ENCODE measurements at places on chromosomes 2 and 18.
A peak's percentile ranks its signal among the peaks of the same experiment; 100 is the strongest.

DNA sequence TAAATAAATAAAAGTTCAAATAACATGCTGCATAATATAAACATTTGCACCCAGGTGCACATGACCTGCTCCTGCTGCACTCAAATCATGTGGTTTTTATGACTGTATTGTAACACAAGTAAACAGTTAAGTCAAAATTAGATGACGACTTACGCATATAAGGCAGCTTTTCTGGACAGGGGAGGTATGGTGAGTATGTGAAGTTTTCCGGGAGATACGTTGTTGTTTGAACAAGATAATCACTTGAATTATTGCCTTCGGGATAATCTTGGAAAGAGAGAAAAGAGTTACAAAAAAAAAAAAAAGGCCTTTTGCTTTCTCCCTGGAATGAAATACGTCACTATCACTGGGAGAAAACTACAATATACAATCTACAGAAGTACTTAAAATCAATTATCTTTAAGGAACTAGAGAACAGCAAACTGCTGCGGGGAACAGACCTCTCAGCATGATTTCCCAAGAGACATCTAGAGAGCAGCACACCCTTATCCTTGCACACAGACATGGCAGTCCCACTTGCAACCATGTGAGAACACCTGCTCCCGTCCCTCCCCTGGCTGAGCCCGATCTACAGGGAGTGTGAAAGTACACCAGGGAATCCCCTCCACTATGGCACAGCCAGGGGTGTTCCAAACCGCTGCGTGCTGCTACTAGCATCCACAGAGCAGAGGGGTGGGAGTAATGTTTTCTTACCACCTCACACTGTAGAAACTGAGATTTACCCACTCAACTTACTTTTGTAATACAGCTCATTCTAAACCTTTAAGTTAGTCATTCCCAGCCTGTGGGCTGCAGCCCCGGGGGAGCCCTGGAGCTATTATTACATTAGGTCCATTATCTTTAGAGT is 26.3 kb downstream of the B4GALT6 start:
- DNase-seq = no peak

- no peak for DNase-seq
Observed at GRCh38 chr18:70966419-70966818, 677.6 kb downstream of the SOCS6 start.

GRCh38 chr2:181058378-181059269 is 78.2 kb downstream of the UBE2E3 start:
- DNase-seq = peak; percentile 77

GRCh38 chr2:101698844-101699754 is 1.6 kb downstream of the MAP4K4 start:
- DNase-seq = no peak

DNA sequence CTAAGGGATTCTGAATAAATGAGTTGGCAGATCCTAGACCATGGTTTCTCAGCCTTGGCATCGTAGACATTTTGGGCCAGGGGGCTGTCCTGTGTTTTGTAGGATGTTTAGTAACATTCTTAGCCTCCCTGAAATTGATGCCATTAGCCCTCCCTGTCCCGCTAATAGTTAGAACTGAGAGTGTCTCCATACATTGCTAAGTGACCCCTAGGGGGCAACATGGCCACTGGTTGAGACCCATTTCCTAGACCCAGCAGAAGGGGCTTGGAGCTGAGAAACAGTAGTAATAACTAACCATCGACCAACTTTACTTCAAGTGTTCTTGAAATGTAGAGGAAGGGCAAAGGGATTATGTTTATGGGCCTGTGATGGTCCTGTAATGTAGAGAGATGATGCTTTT is 40.8 kb downstream of the KCMF1 start:
- peak; percentile 36 for DNase-seq

DNA sequence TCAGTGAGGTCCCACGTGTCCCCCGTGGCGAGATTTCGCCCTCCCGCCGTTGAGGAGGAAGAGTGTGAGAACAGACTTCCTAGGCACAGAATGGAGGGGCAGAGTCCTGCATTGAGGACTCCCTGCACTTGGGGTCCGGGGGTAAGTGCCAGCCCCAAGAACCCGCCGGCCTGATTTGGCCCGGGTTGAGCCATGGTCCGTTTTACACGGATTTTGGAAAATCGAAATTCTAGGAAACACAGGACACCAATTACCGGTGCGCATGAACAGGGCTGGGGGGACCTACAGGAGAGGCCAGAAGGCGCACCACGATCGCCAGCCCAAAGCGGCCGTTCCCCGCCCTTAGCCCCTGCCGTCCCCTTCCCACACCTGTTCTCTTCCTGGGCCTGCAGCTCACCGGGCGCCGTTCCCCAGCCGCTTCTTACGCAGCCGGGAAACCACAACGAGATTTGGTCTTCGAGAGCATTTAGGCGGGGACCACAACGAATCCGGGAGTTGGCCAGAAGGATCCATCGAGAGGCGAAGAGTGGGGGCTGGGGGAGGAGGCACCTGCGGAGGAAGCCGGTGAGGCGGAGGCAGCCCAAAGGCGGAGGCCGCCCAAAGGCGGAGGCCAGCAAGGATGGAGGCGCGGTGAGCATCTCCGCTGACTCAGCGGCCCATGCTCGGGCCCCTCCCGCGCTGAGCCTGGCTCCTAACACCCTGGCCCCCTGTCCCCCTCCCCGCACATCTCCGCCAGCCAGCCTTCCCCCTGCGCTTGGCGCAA is 464 bp upstream of the TLX2 start:
- no peak for DNase-seq

- no peak for DNase-seq
Observed at GRCh38 chr18:22541232-22541631, 123.5 kb upstream of the CTAGE1 start.

GRCh38 chr2:130353291-130354138 is 2.3 kb upstream of the PTPN18 start:
- no peak for DNase-seq

DNA sequence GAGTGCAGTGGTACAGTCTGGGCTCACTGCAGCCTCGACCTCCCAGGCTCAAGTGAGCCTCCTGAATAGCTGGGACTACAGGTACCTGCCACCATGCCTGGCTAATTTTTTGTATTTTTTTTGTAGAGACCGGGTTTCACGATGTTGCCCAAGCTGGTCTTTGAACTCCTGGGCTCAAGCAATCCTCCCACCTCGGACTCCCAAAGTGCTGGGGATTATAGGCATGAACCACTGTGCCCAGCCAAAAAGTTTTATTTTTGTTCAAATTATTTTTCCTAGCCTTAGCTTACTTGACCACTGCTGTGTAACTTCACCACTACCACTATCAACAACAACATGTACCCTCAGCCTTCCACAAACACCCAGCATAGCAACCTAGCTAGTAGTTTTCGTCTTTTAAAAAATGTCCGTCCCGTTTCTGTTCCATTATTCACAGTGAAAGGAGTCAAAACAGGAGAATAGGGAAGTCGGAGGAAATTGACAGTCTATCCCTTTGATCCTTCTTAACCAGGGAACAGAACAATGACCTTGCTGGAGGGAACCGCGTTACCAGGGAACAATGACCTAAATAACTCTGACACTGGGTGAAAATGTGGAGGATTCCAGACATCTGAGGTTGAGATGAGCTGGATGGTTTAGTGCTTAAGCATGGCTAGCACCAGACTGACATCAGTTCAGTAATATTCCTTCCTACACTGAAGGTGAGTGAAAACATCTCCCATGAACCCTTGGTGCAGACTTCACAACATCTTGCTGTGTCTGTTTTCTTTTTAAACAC is 69.2 kb upstream of the ARL4C start:
- DNase-seq = no peak

GRCh38 chr18:56977771-56978170 is 169.1 kb upstream of the BOD1L2 start:
- DNase-seq = no peak

DNA sequence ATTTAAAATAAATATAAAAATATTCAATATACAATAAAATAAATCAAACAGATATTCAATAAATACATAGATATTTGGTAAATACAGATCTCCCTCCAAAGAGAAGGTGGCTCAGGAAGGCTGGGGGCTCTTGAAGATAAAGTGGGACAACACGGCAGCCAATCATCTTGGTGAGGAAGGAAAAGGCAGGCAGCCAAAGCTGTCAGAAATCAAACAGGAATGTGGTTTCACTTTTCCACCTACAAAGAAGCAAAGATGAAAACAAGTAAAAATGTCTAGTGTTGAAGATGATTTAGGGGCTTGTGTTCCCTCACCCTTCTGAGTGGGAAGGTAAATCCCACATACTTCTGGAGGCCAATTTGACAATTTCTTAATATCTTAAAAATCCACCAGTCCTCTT is 85.7 kb downstream of the B3GNT2 start:
- no peak for DNase-seq

DNA sequence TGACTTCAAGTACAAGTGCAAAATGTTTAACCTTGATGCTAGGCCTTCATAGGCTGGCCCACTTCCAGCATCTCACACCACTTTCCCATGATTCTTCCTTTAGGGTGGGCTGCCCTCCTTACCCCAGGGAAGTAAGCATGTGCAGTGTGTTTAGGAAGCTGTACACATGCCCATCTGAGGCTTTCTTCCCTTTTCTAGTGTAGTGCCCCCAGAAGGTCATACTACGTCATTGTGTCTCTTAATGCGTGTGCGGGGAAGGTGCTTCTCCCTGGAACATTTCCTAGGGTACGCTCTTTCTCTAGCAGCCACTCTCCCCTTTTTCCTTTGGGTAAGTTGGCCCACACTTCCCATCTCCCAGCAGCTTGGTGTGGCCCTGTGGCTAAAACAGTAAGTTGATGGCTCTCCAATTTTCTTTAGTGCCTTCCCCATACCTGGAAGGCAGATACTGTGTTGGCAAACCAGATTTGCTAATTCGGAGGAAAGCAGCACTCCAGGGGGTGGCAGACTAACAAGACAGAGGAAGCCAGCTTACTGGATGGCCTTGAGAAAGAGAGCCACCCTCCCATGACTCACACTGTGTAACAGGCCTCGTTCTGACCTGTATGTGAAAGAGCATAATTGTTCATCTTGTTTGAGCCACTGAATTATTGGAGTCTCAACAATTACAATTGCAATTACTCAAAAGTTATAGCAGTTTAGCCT is 1.1 kb upstream of the SULT6B1 start:
- no peak for DNase-seq

- DNase-seq = peak; percentile 63
Observed at GRCh38 chr18:5294457-5295230, 882 bp downstream of the ZBTB14 start.

GRCh38 chr2:31187166-31187565 is 30.1 kb downstream of the CAPN14 start:
- DNase-seq = no peak

GRCh38 chr2:223669453-223670225 is 67.5 kb upstream of the SCG2 start:
- DNase-seq = no peak

GRCh38 chr2:132279930-132280615 is 118.3 kb upstream of the ANKRD30BL start:
- DNase-seq = no peak

DNA sequence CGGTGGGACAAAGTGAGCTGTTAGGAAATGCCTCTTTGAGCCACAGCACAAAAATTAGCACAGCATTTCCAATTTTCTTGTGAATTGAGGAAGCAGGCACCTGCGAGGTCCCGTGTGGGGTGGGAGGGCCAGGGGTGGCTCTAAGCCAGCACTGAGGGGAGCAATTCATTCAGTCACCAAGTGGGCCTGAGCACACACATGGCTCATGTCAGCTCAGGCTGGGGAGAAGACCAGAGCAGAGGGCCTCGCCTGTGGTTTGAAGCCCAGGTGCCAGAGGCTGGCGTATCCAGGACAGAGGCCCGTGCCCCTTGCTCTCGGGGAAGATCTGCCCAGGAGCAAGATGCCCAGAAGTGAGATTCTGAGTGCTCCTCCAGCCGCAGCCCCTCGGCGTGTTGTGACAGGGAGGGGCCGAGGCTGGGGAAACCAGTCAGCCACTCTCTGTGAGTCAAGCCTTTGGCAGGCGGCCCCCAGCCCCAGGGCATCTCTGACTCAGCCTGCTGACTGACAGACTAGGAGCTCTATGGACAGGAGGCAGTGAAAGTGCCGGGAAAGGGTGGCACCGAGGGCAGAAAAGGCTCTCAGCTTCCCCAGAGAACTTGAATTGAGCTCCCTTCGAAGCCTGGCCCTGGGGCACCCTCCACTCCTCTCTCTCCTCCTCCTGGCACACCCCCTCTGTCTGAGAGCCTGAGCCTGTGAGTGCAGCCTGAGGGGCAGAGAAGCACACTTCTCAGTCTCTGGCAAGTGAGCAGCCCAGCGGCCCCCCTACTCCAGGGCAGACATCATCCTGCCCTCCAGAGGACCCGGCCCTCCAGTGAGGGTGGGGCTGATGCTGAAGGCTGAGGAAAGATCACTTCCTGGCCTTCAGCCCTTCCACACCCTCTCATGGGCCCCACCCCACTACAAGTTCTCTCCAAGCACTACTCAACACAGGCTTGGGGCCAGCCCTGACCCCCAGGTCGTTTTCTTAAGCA is 32.3 kb downstream of the CYP26B1 start:
- no peak for DNase-seq

DNA sequence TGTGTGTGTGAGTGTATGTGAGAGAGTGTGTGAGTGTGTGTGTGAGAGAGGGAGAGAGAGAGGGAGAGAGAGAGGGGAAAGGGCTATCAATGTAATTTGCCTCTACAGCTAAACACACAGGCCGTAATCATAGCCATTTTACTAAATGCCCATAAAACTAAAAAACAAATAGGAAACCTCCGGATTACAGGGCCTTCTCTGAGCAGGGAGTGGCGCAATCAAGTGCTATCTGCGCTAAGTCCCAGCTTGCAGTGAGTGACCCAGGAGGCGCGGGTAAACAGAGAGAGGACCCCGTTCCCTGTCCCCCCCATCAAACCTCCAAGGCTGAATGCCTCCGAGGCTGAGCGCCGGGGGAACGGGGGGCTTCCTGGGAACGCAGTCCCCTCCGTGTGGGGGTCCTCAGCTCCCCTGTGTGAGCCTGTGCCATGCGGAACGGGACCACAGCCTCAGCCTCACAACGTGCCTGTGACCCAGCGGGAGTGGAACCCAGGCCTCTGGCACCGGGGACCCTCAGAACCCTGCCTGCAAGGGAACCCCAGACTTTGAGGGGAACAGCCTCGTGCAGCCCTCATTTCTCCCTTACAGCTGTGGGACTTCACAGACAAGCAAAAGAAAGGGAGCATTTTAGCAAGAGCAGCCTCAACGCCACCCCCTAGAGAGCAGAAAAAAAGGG is 54.7 kb upstream of the ID2 start:
- DNase-seq = no peak

- DNase-seq = no peak
Observed at GRCh38 chr2:45617496-45617895, 6.4 kb upstream of the SRBD1 start.

DNA sequence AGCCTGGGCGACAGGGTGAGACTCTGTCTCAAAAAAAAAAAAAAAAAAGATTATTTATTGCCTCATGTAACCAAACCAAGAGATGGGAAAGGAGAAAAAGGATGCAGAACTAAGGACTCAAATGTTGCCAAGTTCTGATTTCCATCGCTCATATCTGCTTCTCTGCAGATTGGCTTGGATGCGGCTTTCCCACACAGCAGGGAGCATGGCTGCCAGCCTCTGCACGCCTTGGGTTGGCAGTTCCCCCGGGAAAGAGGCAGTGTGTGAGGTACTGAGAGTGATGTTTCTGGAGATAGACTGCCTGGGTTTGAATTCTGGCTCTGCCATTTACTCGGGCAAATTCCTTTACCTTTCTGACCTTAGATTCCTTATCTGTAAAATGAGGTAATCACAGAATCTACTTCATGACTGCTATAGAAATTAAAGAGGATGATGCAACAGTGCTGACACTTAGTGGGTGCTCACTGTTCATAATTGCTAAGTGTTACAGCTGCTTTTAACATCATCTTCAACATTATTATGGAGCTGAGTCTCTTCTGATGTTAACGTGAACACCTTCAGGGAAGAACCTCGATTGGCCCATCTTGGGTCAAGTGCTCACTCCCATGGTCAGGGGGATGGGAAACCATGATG is 68.8 kb downstream of the ACAA2 start:
- no peak for DNase-seq

GRCh38 chr2:222732489-222733178 is 61.2 kb downstream of the MOGAT1 start:
- DNase-seq = no peak

- DNase-seq = no peak
Observed at GRCh38 chr2:7525746-7526145, 608.5 kb downstream of the RNF144A start.
